ENCODE measurements at places on chromosomes 1 and 21. TPM values are rescaled to one million over a fixed set of nuclear protein-coding genes. Genes with fewer than 3 reads are reported as not detected.

Gene S1PR1
- 0.22 TPM for total RNA-seq

Gene GPR25
- not detected for total RNA-seq

Gene CRYAA
- total RNA-seq, result not detected

Gene FNDC5
- 0.25 TPM for total RNA-seq

Gene MAN1C1
- 0.77 TPM for total RNA-seq

Gene SLC6A17
- total RNA-seq, result 4.7 TPM

Gene NBPF4
- total RNA-seq, result 0.15 TPM

Gene SYDE2
- 1.2 TPM for total RNA-seq

Gene TNFRSF4
- not detected for total RNA-seq

Gene ITLN2
- 0.96 TPM for total RNA-seq

Gene MSH4
- not detected for total RNA-seq

Gene VWA5B1
- total RNA-seq, result not detected

Gene UROD
- 46.1 TPM for total RNA-seq

Gene TRAF3IP3
- not detected for total RNA-seq

Gene DMBX1
- total RNA-seq, result 0.61 TPM

Gene SV2A
- 0.09 TPM for total RNA-seq

Gene TFF3
- total RNA-seq, result not detected

Gene C1orf87
- not detected for total RNA-seq

Gene FAM78B
- total RNA-seq, result 0.24 TPM

Gene OPTC
- total RNA-seq, result not detected

Gene AVPR1B
- not detected for total RNA-seq

Gene METTL18
- 4.6 TPM for total RNA-seq

Gene CRYBG2
- total RNA-seq, result 1.5 TPM

Gene MPZ
- total RNA-seq, result 0.13 TPM

Gene MR1
- 6.2 TPM for total RNA-seq

Gene FMO1
- not detected for total RNA-seq

Gene PROX1
- total RNA-seq, result 0.07 TPM

Gene KLHL21
- 20.3 TPM for total RNA-seq

Gene KIF2C
- total RNA-seq, result 45.5 TPM

Gene USH2A
- not detected for total RNA-seq

Gene RHD
- total RNA-seq, result not detected

Gene CASQ1
- total RNA-seq, result not detected

Gene LAD1
- 0.47 TPM for total RNA-seq

Gene KCNA3
- total RNA-seq, result not detected

Gene CLIC6
- total RNA-seq, result 0.09 TPM

Gene CNR2
- total RNA-seq, result not detected

Gene LEFTY1
- 1.5 TPM for total RNA-seq

Gene GLMP
- total RNA-seq, result 43.3 TPM

Gene OR10K1
- total RNA-seq, result not detected

Gene PIGR
- total RNA-seq, result 0.05 TPM

Gene GJB5
- total RNA-seq, result 0.15 TPM

Gene ASCL5
- total RNA-seq, result 0.08 TPM

Data from A549 treated with Hydrocortisone at 1 μM for 4 hours (cell line).